Epithelial cell of proximal tubule (primary cell): ENCODE measurements at places on chromosomes 6 and 20. TPM values are rescaled to one million over a fixed set of nuclear protein-coding genes. Genes with fewer than 3 reads are reported as not detected.

TAP2 gene
- total RNA-seq = 23.6 and 29.4 TPM in 2 replicates

MACROD2 gene
- total RNA-seq = 0.23 and 0.51 TPM in 2 replicates

LBP gene
- not detected in 2 replicates for total RNA-seq

FAM209B gene
- not detected in 2 replicates for total RNA-seq

LY6G6D gene
- total RNA-seq = not detected in 2 replicates

RNF114 gene
- 152 and 157 TPM in 2 replicates for total RNA-seq

ZBTB12 gene
- total RNA-seq = 1.5 TPM in 2 replicates

TMEM74B gene
- 1.2 TPM in 1 of 2 replicates, not detected in the other for total RNA-seq

CLVS2 gene
- total RNA-seq = not detected in 2 replicates

PAX1 gene
- not detected in 2 replicates for total RNA-seq

ADGRB3 gene
- total RNA-seq = 3.0 and 4.7 TPM in 2 replicates

HLA-DRA gene
- total RNA-seq = not detected in 2 replicates

VEGFA gene
- total RNA-seq = 103 and 120 TPM in 2 replicates

SIRPA gene
- total RNA-seq = 49.8 and 50.6 TPM in 2 replicates

NRN1 gene
- 0.72 and 1.1 TPM in 2 replicates for total RNA-seq

OVOL2 gene
- 0.23 and 1.6 TPM in 2 replicates for total RNA-seq

COL9A1 gene
- not detected in 2 replicates for total RNA-seq

LGSN gene
- total RNA-seq = not detected in 2 replicates

COL9A3 gene
- 2.8 and 4.6 TPM in 2 replicates for total RNA-seq

DNAAF9 gene
- total RNA-seq = 3.5 and 7.7 TPM in 2 replicates

HLA-DQB1 gene
- total RNA-seq = 0.51 and 0.58 TPM in 2 replicates

SLC9A8 gene
- total RNA-seq = 4.2 and 5.6 TPM in 2 replicates

KCNQ5 gene
- 1.4 and 1.7 TPM in 2 replicates for total RNA-seq

SLC26A8 gene
- total RNA-seq = 1.4 TPM in 1 of 2 replicates, not detected in the other

CTCFL gene
- total RNA-seq = 0.07 and 0.12 TPM in 2 replicates

ZNF334 gene
- 1.9 and 2.2 TPM in 2 replicates for total RNA-seq

TREM1 gene
- total RNA-seq = 2.0 TPM in 1 of 2 replicates, not detected in the other

OR2B6 gene
- not detected in 2 replicates for total RNA-seq

NRSN2 gene
- 49.1 and 52.4 TPM in 2 replicates for total RNA-seq

ANGPT4 gene
- not detected in 2 replicates for total RNA-seq

PDYN gene
- not detected in 2 replicates for total RNA-seq

PSORS1C2 gene
- total RNA-seq = not detected in 2 replicates

RAET1G gene
- 0.43 TPM in 1 of 2 replicates, not detected in the other for total RNA-seq

OPRM1 gene
- total RNA-seq = not detected in 2 replicates

ASXL1 gene
- 20.7 and 34.2 TPM in 2 replicates for total RNA-seq

AIF1 gene
- not detected in 2 replicates for total RNA-seq

GHRH gene
- total RNA-seq = not detected in 2 replicates
